Breast epithelium (tissue), 4 donors: ENCODE measurements at places on chromosomes 4 and X.

DNA sequence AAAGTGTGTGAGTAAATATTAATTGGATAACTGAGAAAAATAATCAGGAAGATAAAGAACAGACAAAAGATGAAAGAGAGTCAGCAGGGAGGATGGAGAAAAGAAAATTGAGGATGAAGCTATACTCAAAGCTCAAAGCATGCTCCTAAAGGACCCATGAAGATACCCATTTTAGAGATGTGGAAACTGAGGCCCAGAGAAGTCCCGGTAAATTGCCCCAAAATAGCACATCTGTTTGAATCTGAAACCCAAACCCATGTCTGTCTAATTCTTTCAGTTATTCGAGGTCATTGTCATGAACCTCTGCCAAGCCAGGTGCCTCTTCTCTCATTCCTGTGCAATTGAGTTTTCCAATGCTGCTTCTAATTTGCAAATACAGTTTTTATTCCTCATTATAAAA is 29.6 kb upstream of the MSX1 start:
- H3K27ac ChIP-seq, result no peak overlapping the region
- no peaks in the 10 kb centered on the region for H3K27me3 ChIP-seq
- H3K36me3 ChIP-seq, result no peaks in the 10 kb centered on the region
- no peak overlapping the region for H3K4me3 ChIP-seq

- peaks cover 4% of the 10 kb centered on the region for H3K4me1 ChIP-seq
- H3K36me3 ChIP-seq, result no peaks in the 10 kb centered on the region
- peak; percentile 58 for DNase-seq
- H3K27ac ChIP-seq, result no peak overlapping the region
These were observed 1.6 kb downstream of the GRIA2 start for GRCh38 chr4:157221895-157222770.

DNA sequence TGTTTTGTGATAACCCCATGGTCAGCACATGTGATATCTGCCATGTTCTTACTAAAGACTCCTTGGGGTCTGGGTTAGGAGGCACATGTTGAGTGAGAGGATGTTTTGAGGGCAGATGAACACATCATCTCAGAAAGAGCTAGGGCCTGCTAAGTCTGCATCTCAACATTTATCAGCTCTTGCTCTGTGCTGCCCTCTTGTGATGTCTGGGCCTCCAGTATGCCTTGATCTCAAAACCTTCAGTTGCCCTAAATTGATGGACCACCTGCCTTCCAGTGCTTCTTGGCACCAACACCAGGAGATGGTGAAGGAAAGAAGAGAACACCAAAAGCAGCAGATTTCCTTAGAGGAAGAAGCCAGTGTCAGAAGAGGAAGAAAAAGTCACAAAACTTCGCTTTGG is 22.5 kb downstream of the MID1 start:
- no peaks in the 10 kb centered on the region for H3K27me3 ChIP-seq
- DNase-seq, result no peak
- H3K4me3 ChIP-seq, result no peak overlapping the region
- H3K4me1 ChIP-seq, result no peaks in the 10 kb centered on the region
- H3K36me3 ChIP-seq, result no peaks in the 10 kb centered on the region

- no peak overlapping the region for H3K27ac ChIP-seq
- H3K4me1 ChIP-seq, result no peaks in the 10 kb centered on the region
These were observed 79.6 kb downstream of the CCKAR start for GRCh38 chr4:26410385-26411293.

GRCh38 chr4:73698217-73698616 is 42.2 kb upstream of the CXCL8 start:
- no peaks in the 10 kb centered on the region for H3K36me3 ChIP-seq
- H3K27me3 ChIP-seq, result no peaks in the 10 kb centered on the region
- peak overlapping the region; percentile 63 for H3K27ac ChIP-seq
- no peak overlapping the region for H3K4me3 ChIP-seq
- no peaks in the 10 kb centered on the region for H3K4me1 ChIP-seq
